Muscle of arm (tissue), 14 donors: ENCODE measurements at places on chromosomes 5 and 9. TPM values are rescaled to one million over a fixed set of nuclear protein-coding genes. Genes with fewer than 3 reads are reported as not detected.

Gene UGT3A2
- 0.63 TPM for polyA plus RNA-seq

Gene DAP
- polyA plus RNA-seq = 52.9 TPM

DNA sequence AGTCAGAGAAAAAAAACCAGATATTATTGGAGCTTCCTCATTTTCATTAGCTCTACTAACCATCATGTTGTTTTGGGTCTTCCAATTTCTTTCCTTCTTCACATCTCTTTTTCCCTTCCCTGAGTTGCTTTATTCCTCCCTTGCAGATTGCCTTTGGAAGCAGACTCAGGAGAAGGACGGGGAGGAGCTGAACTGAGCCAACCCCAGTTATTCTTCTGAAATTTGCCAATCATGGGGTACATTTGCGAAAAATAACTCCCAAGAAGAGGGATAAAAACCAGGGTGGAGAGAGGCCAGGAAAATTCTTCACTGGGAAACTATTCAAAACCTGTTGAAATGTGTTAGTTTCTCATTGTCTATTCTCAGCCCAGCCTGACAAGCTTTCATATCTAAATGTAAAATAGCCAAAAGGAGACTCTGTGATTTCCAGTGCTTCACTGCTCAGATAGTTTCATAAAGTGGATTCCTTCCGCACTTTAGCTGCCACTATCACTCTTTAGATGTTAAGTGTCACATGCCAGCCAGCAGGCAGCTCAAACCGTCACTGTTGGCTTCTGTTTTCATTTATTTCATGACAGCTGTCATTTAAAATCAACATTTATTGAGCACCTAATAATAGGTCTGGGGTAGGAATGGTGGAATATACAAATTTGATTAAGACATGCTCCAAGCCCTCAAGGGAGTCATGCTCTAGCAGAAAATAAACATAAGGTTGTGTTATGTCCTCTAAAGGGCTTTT, 204.5 kb downstream of the SREK1 start:
- DNase-seq = no peak

DNA sequence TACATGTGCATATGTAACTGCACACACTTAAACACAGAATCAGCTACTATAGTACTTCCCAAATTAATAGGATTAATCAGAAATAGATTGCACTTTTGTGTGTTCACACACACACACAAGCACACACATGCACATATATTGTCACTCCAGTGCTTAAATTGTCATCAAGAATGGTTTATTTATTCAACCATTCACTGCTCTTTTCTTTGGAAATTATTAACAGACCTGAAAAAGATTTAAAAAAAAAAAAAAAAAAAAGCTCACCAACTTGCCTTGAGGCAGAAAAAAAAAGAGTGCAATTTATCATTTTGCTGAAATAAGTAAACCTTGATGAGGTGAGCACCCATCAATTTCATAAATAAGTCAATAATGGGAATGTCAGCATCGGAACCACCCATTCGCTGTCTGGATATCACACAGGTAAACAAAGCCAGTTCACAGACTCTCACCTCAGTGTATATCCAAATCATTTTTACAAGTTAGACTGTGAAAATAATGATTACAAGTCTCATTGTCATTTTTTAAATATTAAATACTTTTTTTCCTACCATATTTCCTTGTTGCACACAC, 562.8 kb downstream of the BNC2 start:
- DNase-seq = no peak

DNA sequence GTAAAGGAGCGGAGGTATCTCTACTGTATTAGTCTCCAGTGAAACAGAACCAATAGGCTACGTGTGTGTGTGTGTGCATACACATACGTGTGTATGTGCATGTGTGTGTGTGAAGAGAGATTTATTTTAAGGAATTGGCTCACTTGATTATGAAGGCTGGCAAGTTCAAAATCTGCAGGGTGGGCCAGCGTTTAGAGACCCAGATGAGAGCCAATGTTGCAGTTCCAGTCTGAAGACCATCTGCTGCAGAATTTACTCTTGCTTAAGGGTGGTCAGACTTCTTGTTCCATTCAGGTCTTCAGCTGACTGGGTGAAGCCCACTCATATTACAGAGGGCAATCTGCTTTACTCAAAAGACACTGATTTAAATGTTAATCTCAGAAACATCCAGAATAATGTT, 119.2 kb downstream of the FGF18 start:
- no peak for DNase-seq

DNA sequence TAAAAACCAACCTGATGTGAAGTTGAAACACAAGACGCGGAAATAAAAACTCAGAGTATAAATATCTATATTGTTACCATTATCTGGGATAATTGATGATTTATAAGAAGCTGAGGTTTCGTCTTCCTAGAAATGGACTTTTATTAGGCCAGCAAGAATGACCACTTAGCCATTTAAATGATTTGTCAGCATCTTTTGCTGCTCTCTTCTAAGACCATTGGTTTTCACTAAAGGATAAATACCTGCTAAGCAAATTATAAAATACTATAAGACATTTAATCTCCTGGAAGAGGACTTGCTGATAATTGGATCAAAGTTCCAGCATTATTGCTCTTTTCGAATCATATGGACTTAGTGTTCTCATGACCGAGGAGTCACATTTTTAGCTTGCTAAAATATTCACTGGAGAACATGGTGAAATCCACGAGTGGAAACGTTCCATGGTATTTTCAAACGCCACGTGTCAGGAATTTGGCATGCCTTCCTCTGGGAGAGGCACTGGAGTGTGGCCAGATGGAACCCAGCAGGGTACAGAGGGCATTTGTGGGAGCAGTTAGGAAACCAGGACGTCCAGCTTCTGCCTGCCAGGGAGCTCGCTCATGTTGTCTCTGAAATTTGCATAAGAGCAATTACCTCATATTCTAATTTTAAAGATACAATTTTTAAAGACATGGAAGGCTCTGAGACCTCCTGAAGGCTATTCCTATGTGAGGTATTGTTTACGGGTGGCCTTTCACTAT, 43.1 kb downstream of the TNFAIP8 start:
- DNase-seq = no peak

Gene PCA3
- polyA plus RNA-seq = 0.86 TPM

DNA sequence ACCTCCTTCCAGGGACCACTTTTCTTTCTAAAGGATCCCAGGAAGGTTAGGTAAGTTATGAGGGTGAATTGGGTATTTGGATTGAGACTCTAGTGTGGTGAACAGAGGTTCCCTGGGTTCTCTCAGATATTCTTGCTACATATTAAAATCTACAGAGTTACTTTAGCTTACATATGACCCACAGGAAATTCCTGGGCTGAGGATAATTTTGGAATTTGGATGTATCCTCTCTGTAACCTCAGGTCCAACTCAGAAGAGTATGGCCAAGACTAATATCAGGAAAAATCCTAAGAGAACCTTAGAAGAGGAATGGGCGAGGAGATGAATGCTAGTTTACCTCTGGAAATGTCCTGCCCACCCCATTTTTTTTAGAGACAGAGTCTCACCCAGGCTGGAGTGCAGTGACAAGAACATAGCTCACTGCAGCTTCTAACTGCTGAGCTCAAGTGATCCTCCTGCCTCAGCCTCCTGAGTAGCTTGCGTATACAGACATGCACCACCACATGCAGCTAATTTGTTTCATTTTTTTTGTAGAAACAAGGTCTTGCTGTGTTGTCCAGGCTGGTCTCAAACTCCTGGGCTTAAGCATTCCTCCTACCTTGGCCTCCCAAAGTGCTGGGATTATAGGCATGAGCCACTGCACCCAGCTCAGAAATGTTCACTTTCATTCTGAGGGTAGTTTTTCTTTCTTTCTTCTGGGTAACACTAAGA, 196.4 kb downstream of the ARHGEF28 start:
- no peak for DNase-seq

DNA sequence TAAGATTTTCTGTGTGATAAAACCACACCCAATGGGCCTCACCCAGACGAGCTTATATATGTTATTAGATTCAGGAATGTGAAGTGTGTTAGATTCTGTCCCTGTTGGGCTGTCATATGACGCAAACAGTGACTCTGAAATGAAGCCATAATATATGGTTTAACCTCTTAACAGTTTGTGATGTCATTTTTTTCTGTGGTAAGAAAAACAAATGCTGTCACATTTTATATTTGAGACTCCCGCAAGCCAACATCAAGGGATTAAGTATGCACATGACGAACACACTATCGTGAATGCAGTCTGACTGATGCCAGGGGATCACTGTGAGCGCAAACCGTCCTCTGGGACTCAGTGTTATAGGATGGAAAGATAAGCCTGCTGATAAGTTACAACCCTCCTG, 321.7 kb downstream of the SH3GL2 start:
- DNase-seq = no peak

DNA sequence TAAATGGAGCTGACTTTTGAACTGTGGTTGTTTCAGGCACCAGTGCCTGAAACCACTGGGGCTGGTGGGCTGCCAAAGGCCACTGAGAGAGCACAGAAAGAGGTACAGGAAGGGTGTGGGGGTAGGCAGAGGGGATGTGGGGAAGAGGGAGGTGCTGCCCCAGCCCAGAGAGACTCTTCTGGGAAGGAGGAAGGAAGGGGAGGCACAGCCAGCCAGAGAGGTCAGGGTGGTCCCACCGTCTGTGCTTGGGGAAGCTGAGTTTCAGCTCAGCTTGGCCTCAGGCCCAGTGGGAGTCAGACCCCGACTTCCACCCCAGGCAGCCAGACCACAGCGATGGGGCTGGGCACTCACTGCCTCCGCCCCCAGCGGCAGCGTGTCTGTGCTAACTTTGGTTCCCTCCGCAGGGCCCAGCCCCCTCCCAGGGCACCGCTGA, 8.6 kb upstream of the PHYKPL start:
- no peak for DNase-seq
